ENCODE measurements at places on chromosomes 6 and 20.

GRCh38 chr6:149132336-149132735, 185.2 kb upstream of the TAB2 start:
- no peak for DNase-seq

DNA sequence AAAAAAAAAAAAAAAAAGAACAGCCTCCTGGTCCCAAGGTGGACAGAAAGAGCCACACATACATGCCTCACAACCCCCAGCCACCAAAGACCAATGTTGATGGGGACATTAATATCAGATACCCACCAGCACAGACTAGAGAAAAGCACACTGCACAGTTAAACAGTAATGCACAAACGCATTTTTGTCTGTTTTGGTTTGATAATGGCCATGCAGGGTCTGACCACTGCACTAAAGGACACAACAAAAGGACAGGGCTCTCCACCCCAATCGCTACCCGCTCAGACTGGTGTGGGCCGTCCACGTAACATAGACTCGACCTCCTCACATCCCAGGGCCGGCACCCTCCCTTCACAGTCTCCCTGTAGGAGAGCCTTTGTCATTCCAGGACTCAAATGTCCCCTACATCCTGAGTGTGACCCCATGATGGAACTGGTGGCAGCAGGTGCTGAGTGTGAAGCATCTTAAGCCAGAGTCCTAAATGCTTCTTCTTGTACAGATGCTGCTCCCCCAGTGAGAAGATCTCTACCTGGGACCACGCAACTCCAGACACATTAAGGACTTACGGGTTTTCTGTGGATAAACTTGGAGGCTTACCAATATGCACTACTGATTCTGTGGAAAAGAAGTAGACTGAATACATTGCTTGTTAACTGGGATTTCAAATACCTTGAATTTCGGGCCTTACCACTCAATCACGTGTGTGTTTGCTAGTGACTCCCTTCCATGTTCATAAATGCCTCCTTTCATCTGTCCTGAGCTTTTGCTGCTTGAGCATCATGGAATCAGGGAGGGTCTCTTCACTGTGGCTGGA, 28.0 kb downstream of the RRBP1 start:
- DNase-seq, result no peak

DNA sequence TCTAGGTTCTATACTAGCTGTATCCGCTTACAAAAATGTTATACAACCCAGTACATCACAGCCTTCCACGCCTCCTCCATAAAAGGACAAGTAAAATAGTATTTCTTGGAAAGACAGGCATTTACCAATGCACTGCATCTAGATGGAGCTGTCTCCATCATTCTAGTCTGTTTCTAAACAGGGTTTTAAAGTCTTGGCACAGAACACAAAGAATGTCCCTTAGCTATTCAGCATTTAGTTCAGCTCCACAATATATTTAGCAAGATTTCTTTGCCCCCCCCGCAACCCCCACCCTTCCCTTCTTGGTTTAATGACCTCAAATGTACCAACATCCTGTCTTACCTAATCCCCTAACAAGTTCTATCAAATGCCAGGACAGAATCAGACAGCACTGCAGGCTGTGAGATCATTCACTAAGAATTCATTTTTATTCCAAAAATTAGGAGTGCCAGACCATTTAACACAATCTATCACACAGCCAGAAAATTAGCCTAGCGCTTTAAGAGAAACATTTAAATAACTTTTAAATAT, 198.6 kb downstream of the BACH2 start:
- peak; percentile 75 for DNase-seq

DNA sequence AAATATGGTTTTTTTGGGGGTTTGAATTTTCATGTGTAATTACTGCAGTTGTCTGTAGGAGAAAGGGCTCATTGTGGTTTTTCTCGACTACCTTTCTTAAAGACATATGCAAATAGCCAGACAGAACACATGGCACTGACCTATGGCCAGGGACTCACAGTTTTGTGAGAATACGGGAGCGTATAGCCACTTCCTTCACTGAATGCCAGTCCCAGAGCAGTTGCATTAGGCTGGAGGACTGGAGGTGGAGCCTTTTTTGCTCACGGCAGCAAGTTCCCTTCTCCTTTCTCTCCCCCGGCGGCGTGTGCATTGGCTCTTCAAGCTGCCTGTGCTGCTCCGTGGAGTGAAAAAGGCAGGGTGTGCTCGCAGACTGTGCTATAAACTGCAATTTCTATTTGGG, 114.9 kb downstream of the AKAP7 start:
- peak; percentile 50 for DNase-seq

DNA sequence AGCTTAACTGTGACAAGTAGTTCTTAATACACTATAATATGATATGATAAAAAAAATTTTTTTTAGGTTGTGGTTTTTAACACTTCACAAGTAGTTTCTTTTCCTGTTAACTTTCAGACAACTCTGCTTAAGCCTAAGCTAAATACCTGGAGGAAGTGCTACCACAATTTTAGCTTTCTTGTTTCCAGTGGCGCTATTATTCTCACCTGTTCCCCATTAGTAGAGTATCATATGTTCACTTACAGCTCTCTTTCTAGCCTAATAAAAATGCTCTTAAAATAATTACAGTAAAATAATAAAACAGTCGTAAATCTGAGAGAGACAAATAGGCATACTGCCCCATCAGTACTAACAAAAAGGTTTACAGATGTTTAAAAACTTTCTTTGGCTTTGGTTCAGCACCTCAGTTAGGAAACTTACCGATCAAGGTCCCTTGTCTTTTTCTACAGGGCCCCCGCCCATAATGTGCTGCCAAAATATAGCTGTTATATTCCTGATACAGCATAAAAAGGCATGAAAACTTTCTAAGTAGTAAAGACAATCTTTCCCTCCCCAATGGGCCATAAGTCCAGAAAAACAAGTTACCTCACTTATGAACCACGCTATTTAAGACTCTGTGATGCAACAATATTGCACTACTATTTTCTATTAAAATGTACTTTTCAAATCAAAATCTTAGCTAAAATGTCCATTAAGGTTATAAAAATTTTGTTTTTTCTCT, 57.9 kb downstream of the SESN1 start:
- peak; percentile 20 for DNase-seq

DNA sequence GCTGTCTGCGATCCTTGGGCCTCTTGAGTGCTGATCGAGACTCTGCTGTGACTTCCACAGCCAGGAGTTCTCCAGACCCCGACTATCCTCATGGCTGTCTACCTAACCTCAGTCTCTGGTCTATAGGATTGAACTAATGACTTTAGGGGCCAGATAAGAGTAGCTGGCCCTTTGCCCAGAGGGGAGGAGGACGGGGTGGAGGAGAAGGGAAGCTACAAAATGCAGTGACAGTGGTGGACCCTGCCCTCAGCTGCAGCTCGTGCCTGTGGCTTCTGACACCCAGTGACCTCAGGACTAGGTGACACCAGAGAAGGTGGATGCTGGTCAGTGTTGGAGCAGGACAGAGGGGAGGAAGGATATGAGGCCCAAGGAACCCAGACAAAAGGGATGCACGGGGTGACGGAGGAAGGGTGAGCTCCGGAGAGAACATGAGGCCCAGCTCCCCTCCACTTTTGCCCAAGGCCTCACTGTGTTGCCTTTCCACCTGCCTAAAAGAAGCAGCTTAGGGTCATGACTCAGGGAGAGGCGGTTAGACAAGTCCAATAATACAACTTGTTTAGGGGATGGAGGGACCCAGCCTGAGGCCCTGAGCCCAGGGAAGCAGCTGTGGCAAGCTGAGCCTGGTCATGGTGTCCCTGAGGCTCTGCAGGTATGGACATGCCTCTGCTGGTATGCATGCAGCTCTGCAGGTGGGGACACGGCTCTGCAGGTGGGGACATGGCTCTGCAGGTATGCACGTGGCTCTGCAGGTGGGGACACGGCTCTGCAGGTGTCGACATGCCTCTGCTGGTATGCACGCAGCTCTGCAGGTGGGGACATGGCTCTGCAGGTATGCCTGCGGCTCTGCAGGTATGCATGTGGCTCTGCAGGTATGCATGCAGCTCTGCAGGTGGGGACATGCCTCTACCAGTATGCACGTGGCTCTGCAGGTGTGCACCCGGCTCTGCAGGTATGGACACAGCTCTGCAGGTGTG, 67.7 kb downstream of the SYNJ2 start:
- DNase-seq, result no peak

GRCh38 chr6:16206595-16207037, 31.8 kb upstream of the GMPR start:
- peak; percentile 81 for DNase-seq

DNA sequence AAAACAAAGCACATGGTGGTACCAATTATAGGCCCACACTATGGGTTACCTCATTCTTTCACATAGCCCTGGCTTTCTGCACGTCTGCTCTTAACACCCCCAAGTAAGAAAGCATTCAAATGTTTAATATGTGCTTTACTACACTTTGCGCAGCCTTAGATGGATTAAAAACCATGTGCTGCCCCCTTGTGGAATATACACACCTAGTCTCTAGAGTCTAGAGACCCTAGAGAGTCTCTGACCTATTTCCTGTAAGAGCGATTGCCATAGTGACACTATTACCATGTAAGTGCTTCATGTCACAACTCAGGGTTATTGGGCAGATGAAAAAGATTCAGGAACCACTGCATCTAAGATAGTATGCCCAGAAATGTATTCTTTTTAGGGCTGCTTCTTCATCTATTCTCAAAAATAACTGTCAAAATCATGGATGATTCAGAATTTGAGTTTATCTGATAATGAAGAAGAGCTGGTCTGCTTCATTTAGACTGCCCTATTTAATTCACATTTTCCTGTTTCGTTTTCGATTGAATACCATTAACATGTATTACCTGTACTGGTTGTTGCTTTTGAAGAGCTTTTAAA, 186.3 kb downstream of the ADGB start:
- peak; percentile 58 for DNase-seq

DNA sequence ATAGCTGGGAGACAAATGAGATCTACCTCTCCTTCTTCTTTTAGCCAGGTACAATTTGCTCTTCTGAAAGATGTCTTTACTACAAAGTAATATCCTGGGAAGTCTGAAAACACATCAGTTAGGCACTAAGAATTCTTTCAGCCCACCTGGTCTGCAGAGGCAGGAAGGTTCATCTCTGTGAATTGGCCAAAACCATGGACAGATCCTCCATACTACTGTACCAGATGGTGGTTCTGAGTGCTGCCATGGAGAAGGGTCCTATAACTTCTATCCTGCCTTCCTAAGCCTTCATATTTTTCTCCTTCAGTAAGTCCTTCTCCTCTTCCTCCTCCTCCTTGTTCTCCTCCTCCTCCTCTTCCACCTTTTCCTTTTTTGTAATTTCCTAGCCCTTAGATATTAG, 11.7 kb upstream of the PCSK2 start:
- DNase-seq, result no peak

DNA sequence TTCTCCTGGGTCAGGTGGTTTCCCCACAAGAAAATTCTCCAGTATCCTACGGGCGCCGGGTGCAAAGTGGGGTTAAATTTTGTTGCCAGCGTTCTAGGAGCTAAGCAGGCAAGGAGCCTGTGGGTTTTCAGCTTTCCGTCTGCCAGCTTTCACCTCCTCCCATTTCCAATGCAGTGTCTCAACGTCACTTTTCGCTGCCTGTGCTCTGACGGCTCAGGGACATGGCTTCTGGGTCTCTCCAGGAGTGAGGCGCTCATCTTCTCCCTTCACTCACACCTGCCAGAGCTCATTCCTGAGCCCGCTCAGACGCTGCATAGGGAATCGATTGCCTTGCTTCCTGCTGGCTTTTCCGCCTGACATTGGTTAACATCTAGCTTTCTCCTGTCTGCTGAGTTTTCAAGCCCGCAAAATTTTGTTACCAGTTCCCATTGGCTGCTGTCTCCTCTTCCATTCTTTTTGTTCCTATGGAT, 7.3 kb upstream of the NAA20 start:
- DNase-seq, result no peak

DNA sequence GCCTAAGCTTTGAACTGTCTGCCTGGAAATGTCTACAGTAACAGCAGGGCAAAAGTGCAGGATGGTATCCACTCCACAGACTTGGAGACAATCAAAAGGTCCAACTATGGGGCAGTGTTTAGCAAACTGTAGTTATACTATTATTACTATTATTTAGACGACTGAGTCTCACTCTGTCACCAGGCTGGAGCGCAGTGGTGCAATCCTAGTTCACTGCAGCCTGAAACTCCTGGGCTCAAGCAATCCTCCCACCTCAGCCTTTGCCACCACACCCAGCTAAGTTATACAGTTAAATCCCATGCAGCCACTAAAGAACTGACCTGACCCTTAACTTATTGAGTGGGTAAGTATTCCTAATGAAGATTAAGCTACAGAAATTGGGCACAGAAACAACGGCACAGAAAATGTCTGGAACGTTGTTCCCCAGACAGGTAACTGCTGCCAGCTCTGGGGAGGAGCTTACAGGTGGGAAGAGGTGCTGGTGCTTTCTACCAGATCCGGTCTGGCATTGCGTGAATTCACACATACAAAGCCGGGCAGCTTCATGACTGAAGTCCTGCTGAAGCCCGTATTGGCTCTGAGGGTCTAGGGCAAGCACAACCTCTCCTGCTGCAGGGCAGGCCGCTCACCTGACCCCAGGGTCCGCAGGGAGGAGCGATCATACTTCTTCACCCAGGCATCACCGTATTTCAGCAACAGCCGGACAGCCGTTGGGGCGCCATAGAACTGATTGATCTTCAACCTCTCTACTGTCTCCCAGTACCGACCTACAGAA, 27.0 kb upstream of the APMAP start:
- DNase-seq, result no peak

DNA sequence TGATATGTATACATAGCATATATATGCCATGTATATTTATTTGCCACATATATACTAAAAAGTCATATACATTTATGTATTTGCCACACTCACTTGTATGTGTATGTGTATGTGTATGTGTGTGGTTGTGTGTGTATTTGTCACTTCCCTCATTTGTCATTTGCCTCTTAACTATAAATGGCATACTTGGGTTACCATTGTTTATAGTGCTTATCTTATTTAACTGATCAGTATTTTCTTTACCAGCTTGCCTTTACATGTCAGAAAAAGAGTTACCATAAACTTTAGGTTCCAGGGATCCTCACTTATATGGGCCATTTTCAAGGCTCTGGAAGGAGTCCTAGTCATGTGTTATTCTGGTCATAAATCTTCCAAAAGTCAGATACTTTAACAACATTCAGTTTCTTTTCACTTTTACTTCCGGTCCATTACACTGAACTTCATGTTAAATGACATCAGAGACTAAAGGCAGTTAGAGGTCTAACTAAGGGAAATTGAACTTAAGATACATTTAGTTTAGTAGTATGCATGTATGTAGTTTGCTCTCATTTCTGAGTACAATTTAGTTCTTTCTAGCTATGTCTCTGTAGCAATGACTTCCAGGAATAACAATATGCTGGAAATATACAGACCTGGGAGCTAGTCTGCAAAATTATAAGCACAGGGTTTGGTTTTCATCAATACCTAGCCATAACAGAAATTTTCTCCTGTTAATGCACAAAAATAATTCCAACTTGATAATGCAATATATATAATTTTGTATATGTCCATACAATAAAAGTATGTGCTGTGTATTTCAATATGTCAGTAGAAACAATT, 33.7 kb upstream of the HIVEP1 start:
- no peak for DNase-seq

DNA sequence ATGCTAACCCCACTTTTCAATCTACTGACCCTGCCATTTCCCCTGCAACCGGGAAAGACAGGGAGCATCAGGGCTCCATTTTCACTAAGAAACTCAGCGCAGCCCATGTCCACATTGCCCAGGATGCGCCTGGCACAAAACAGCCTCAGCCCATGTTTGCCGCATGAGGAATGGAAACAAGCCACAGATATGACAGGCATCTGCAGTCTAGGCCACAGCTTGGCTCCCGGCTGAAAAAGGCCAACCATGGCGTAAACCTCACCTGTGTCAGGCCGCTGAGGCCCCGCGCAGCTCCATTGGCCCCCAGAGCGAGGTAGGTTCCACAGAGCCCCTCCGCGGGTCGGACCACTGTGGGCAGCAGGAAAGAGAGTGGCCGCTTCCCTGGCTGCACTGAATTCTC, 21.7 kb downstream of the GGT7 start:
- no peak for DNase-seq

GRCh38 chr20:53328961-53329360, 264.7 kb downstream of the ZNF217 start:
- DNase-seq, result peak; percentile 24

All from fibroblast of villous mesenchyme (primary cell).